ENCODE measurements at places on chromosomes 16 and 17. TPM values are rescaled to one million over a fixed set of nuclear protein-coding genes. Genes with fewer than 3 reads are reported as not detected.

Gene WNK4
- total RNA-seq: 0.24 TPM

DNA sequence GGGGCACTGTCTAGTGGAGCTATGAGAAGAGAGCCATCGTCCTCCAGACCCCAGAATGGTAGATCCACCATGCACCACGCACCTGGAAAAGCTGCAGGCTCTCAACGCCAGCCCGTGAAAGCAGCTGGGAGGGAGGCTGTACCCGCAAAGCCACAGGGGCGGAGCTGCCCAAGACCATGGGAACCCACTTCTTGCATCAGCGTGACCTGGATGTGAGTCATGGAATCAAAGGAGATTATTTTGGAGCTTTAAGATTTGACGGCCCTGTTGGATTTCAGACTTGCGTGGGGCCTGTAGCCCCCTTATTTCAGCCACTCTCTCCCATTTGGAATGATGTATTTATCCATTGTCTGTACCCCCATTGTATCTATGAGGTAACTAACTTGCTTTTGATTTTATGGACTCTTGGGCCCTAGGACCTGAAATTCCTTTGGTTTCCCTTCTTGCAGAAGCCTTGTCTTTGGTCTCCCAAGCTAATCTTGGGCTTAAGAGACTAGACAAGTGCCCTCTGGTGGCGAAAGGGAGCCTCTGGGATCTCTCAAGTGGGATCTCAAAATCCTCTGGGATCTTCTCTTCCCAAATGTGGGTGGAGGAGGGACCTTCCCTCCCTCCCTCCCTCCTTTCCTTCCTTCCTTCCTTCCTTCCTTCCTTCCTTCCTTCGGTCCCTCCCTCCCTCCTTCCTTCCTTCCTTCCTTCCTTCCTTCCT, 58.2 kb upstream of the HAPSTR1 start:
- DNase-seq: peak; percentile 84

GRCh38 chr17:28053725-28054124, 11.2 kb downstream of the NLK start:
- no peak for DNase-seq

- peak; percentile 67 for DNase-seq
Measured at GRCh38 chr17:42720996-42721583, 23.8 kb downstream of the EZH1 start.

DNA sequence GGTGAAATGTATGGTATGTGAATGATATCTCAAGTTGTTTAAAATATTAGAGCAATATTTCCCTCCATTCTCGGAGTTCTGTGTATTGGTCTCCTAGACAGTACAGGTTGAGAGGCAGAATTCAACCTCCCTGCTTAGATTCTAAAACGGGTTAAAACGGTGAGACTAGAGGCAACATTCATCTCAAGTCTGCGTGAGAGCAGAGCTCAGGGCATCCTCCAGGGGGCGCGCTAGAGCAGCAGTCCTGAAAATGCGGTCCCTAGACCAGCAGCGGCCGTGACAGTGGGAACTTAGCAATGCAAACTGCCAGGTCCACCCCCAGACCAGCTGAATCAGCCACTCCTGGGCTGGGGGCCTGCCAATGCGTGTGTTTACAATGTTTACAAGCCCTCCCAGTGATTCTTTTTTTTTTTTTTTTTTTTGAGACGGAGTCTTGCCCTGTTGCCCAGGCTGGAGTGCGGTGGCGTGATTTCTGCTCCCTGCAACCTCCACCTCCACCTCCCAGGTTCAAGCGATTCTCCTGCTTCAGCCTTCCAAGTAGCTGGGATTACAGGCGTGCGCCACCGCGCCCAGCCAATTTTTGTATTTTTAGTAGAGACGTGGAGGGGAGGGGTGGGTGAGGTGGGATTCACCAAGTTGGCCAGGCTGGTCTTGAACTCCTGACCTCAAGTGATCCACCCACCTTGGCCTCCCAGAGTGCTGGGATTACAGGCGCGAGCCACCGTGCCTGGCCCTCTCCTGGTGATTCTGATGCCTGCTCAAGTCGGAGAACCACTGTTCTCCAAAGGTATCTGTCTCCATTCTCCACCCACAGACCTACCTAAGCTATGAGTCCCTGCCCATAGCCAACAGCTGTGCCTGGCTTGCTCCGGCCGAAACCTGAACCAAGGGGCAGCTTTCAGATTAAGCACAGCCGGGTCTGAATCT, 24.2 kb downstream of the KLHL36 start:
- peak; percentile 90 for DNase-seq
